ENCODE measurements at places on chromosomes 5 and 9.

DNA sequence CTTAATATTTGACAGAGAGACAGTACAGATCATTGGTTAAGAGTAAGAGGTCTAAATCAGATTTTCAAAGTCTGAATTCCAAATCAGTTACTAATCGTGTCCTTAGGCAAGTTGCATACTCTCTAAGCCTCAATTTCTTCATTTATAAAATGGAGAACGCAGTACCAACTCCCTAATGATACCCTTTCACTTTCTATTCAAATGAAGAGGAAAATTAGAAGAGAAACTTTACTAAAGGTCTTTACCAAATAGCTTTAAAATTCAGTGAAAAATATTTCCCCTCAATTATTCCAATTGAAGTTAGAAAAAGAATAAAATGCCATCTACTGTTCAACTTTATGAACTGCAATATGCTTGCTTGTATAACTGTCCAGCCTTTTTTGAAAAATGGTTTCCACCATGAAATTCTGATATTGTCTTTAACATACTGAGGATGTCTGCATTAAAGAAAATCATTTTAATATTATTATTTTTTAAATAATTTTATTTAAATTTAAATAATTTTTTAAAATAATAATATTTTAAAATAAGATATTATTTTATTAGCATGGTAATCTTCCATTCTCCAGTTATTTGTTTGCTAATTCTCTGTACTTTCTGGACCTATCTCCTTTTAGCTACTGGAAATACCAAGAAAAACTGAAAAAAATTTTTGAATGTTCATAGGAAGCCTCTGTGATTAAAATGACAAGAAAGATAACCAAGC, 36.0 kb downstream of the POC5 start:
- no peak for DNase-seq

DNA sequence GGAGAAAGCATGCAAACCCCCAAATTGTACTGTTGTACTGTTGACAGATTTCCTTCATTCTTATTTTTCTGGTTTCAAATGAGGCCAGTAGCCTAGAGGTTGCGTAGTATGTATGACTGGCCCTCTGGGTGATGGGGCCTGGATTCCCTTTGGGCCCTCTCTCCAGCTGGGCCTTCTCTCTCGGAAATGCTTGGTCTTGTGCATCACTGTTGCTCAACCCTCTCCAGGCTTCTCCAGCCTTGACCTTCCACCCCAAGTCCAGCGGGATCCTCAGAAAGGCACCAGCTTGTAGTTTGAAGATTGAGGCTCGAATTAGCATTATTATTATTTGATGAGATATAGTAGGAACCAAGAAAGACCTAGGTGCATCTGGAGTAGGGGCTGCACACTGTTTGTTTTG, 87.0 kb downstream of the ANGPTL2 start:
- DNase-seq: peak; percentile 63

GRCh38 chr5:130689831-130690230, 475.2 kb downstream of the HINT1 start:
- DNase-seq: no peak

DNA sequence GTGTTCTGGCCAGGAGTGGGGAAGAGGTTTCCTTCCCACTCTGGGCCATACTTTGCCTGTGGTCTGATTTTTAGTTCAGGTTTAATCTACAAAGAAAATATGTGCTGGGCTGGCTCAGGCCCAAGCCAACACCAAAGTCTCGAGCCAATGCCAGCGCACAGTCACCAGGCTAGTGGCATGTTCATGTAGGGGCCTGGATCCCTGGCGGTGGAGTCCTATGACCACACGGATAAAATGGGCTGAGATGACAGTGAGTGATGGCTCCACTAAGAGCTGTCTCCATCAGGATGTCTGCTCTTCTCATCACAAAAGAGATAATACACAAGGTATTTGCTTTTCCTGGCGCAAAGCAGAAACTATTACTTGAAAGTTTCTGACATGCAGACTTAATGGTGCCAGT, 92.9 kb upstream of the PTPN3 start:
- no peak for DNase-seq

- no peak for DNase-seq
Observed at GRCh38 chr5:138668451-138669380, 84.5 kb upstream of the CTNNA1 start.

DNA sequence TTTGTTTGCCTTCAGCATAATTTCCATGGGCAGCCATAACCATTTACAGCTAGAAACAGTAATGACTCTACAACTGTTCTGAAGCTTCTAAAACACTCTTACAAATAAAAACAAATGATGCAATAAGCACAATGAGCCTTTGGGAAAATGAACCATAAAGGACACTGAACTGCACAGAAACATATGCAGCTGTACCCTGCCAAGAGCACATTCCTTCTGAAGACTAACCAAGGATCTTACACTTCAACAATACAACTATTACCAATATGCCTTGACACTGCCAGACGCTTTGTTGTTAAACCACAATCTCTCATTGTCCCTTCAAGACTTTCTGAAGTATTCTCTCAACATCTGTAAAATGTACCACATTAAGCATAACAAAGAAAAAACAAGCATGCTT, 104.2 kb upstream of the HMHB1 start:
- no peak for DNase-seq

GRCh38 chr5:150108711-150109514, 22.6 kb upstream of the CSF1R start:
- no peak for DNase-seq

DNA sequence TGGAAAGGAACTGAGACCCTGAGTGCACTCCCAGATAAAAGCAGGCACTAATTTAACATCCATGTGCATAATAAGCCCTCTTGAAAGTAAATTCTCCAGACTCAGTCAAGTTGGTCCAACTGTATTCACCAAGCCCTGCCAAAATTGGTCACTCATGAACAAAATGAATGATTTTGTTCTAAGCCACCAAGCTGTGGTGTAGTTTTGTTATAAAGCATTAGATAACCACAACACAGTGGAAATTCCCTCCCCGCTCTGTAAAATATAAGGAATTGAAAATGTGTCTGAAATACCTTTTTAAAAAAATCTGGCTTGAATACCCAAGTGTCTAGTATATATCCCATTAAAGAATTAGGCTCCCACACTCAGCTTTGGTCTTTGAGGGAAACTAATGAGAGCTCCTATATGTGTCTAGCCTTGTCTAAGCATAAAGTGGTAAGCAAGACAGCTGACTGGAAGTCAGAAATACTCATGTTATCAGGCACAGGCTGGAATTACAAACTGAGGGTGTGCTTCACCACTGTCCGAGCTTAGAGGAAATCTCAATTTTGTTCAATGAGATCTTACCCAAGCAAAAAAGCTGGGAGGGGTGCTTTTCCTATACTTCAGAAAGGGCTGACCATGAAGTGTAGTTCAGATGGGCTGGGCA, 33.2 kb downstream of the IDNK start:
- DNase-seq: no peak

DNA sequence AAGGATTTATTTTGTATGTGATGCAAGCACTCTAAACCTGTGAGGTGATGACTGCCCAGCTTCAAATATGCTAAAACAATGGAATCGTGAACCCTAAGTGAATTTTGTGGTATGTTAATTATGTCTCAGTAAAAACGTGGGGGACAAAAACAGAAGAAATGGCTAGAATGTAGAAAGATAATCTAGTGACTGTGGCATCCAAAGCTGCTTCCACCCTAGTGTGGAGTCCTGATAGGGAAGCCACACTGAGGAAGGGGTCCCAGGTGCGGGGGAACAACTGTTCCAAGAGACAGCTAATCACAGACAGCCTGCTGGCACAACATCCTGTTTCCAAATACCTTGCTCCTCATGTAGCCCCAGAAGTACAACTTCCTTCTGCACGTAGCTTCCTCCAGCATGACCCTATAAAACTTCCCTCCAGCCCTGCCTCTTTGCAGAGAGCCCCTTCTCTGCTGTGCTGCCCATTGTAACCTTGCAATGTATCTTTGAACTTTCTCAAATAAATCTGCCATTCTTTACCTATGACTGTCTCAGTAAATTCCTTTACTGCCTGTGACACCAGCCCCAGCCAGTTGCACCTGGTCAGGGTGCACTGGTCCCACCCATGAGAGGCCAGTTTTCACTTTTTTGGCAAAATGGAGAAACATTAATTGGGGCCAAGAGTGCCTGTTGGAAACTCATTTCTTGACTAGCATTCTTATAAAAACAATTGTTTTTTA, 4.9 kb downstream of the GMCL2 start:
- DNase-seq: no peak

DNA sequence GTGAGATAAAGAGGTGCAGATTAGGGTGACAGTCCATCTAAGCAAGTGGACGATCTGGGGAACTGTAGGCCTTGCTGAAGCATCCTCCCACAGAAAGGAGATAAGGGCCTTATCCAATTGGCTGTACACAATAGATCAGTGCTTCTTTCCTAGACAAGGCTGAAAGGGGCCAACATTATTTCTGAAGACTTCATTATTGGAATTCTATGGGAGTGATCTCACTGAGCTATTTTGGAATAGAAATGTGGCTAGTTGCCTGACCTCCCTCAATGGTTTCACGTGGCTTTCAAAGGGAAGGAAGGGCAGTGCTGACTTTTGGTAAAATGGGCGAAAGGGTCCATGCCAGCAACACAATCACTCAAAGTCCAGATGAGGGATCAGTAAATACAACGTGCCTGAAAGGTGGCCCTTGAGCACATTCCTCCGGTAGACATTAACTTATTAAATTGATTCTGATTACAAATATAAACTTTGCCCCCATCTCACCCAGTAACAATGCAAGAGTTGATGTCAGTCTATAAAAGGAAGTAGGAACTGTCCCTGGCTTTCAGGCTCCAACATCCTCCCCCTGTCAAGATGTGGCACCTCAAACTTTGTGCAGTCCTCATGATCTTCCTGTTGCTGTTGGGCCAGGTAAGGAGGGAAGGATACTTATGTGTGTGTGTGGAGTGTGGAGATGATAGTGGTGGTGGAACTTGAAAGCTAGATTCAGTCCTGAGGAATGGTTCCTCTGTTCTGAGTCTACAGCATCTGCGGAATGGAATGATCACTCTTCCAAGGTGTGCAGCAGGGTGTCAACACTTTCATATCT, at the start of gene LEAP2:
Gene LEAP2, plus strand, starts transcription at position 550 of the 811 bp plus-strand sequence. Its CDS starts 27 bp downstream, at position 577.
- DNase-seq: no peak

DNA sequence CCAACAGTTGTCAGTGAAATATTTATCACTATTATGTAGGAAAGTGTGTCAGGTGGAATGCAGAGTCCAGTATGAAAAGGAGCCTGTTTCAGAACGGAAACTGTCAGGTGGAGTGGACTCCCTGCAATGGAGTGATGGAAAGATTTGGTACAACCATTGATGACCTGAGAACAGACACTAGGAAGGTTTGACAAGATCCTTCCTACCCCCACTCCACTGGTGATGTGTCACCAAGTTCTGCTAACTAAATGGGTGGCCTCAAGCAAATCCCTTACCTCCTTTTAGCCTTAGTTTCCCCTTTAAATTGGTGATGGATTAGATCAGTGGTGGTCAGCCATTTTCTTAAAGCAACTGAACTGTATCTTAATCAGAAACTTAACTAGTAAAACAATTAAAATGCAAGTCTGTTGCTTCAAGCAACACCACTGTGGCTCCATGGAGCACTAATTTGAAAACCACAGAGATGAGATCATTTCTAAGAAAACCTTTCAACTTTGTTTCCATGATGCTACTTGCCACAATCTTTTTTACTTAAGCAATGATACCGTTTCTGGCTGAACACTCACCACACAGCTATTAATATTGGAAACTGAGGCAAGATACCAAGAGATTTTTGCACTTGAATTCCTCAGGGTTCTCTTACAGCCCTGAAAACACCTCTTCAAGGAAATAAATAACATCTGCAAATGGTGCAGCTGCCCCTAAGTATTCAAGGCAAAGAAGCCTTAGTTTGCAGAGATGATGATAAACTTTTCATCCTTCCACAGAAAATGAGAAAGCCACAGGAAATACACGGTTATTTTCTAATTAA, 140.6 kb downstream of the ERCC6L2 start:
- DNase-seq: no peak

DNA sequence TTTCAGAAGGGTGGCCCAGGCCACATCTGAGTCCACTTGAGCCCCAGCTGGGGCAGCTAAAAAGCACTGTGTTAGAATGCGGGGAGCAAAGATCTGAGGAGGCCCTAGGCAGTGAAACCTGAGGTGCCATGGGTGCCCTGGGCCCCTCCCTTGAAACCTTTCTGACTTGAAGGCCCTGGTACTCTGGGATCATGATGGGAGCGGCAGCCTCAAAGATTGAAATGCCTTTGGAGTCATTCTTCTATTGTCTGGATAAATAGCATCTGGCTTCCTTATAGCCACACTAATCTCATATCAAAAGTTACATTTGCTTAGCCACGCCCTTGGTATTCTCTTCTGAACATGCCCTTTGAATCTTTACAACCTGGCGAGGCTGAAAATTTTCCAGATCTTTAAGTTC, 7.7 kb upstream of the SEMA5A start:
- no peak for DNase-seq

DNA sequence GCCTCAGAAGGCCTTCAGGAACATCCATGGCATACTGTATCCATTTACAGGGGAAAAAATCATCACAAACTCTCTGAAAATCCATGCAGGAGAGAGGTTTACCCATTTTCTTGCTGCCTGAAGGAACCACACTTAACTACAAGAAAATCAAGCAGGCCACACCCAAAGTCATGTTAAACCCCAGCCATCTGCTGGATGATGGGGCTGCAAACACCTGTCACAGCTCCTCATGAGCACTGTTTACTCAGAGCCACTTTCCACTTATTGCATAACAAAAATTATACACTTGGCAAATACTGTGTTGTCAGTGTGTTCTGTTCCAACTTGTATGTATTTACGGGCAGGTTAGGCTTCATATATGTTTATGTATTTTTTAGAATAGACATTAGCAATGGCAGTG, 35.8 kb downstream of the PPIC start:
- no peak for DNase-seq

GRCh38 chr5:128815201-128815600, 150.1 kb upstream of the SLC27A6 start:
- no peak for DNase-seq

DNA sequence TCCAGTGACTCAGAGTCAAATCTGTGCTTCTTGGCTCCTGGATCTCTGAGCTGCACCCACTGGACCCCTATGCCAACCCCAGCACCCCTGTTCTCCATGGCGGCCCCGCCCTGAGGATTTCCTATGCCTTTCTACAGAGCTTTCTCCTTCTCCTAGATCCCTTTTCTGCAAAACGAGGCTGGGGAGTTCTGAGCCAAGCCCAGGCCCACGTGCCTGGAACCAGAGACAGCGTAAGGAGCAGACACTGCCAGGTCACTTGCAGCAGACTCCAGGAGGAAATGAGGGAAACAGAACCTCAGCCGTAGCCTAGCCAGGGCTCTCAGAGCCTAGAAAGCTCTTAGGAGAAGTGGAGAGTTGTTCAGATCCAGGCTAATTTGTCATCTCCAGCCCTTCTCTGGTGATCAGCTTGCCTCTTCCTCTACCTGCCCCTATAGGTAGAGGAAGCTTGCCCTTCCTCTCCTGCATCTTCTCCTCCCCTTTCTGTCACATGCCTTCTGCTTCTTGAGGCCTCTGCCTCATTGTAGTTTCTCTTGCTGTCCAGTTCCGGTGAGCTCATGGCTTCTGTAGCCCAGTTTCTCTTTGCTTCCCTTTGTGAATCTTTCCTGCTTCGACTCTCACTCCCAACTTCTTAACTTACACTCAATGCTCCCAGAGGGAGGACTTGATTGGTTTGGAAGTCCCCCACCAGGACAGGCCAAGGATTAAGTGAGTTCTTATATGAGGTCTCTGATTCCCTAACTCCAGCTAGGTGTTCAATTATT, 163.4 kb downstream of the RGS3 start:
- no peak for DNase-seq

- DNase-seq: no peak
Observed at GRCh38 chr9:13644675-13645074, 365.2 kb upstream of the MPDZ start.

Measured in psoas muscle (tissue), 8 donors.